ENCODE measurements at places on chromosomes 3 and 15.

- DNase-seq = no peak
These were observed 1045.5 kb upstream of the NR2F2 start for GRCh38 chr15:95284933-95285421.

- DNase-seq = no peak
These were observed 125.6 kb downstream of the CADPS start for GRCh38 chr3:62749657-62750056.

- DNase-seq = no peak
These were observed 581 bp downstream of the SH3BP5 start for GRCh38 chr3:15331606-15332404.

GRCh38 chr3:180860180-180860858 lies 52.2 kb upstream of the FXR1 start:
- DNase-seq = no peak

DNA sequence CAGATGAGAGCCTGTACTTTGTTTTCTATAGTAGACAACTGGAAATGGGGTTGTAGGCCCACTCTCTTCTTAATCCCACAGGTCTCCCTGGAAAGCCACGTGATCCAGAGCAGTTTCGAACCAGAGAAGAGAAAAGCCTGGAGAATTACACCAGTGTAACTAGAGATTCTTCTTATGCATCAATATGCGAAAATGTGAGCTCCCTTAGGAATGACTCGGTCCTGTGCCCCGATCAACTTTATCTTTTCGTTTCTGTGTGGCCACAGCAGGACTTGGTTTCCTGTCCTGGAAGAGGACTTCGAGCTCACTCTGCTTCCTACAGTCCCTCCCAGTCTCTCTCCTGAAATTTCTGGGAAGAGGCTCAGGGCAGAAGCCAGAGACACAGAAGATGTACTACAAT lies 73.8 kb upstream of the TPM1 start:
- no peak for DNase-seq

DNA sequence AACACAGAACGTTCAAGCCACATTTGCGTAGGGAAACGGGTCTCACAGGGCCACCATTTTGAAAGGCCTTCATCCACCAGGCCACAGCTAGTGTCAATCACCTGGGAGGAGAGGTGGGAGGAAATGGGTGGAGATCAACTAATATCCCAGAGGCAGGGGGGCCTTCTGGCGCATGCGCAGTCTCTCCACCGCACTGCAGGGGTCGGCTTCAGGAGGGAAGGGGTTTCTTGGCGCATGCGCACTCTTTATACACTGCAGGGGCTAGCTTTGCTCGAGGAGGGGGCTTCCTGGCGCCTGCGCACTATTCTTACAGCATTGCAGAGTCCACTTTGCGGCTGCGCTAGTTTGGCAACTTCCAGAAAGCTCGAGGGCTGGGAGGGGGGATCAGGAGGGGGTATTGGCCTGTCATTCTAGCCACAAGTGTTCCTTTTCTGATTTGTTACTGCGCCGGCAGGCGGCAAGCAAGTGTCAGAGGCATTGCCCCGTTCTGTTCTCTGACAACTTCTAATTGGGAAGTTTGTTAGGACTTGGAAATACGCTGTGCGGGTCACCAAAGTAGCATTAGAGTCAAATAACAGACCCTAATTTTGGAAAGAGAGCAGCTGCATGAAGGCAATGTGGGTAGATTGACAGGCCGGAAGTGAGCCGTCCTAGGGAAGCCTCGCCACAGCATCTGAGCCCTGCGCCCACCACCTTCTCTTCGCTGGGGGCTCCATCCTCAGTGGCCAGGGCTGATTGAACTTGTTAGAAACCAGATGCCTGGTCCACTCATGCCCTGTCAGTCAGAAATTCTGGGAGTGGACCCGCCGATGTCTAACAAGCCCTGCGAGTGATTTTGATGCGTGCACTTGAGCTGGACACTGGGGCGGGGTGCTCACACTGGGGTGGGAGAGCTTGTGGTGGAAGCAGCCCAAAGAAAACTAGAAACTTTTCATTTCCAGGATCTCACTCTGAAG lies 173.5 kb upstream of the NDN start:
- no peak for DNase-seq

- no peak for DNase-seq
These were observed 4.8 kb upstream of the ARPIN start for GRCh38 chr15:89917442-89918101.

DNA sequence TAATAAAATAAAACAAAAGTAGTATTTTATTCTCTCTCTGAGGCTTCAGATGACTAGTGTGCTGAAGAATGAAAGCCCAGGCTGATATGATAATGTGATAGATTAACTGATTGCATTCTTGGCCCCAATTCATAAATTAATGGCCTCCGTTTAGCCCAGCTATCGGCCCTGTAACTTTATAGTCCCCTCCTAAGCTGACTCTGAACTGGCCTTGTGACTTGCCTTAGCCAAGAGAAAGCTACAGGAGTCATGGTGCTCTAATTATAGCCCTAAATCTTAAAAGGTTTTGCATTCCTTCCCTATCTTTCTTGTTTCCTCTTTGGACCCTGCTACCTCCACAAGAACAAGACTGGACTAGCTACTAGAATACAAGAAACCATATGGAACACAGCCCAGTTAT lies 123.2 kb upstream of the EPHA3 start:
- DNase-seq = no peak

GRCh38 chr15:82851306-82851850 lies 42.0 kb downstream of the WHAMM start:
- DNase-seq = no peak

- DNase-seq = no peak
These were observed 313.4 kb upstream of the DNAJC19 start for GRCh38 chr3:181302960-181303359.

DNA sequence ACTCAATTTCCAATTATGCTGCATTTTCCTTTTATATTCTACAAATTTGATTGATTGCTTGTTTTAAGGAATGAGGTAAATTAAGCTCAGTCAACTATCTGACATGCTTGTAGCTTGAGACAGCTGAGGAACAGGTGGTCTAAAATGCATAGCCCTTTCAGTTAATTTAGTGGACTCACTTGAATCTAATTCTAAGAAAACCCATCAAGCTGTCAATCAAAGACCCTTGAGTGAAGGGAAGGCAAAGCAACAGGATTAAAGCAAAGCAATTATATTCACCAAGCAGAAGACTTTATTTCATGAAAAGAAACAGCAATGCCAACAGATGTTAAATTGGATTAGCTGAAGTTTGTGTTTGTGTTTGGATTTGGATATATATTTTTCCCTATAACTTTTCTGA lies 228.5 kb downstream of the ARPP21 start:
- DNase-seq = no peak

- no peak for DNase-seq
These were observed 54.2 kb downstream of the MAP4 start for GRCh38 chr3:47961815-47962606.

DNA sequence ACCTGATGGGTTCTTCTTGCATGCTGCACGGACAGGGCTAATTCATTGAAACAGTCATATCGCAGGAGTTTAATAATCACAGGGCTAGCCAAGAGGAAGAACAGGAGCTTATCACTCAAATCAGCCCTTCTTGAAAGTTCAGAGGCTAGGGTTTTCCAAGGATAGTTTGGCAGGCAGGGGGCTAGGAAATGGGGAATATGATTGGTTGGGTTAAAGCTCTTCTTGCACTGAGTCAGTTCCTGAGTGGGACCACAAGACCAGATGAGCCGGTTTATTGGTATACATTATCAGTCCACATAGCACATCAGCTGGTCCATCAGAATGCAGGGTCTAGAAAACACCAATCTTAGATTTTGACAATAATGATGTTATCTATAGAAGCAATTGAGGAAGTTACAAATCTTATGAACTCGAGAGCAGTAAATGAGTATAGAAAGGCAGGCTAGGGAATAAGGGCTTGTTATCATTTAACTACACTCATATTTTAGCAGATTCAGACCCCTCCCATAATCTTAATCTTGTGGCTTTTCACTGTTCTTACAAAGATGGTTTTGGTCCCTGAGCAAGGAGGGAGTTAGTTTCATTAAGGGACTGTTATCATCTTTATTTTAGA lies 58.1 kb upstream of the SLC25A36 start:
- DNase-seq = no peak

- no peak for DNase-seq
These were observed 620.7 kb upstream of the ZNF385D start for GRCh38 chr3:22371607-22372291.

DNA sequence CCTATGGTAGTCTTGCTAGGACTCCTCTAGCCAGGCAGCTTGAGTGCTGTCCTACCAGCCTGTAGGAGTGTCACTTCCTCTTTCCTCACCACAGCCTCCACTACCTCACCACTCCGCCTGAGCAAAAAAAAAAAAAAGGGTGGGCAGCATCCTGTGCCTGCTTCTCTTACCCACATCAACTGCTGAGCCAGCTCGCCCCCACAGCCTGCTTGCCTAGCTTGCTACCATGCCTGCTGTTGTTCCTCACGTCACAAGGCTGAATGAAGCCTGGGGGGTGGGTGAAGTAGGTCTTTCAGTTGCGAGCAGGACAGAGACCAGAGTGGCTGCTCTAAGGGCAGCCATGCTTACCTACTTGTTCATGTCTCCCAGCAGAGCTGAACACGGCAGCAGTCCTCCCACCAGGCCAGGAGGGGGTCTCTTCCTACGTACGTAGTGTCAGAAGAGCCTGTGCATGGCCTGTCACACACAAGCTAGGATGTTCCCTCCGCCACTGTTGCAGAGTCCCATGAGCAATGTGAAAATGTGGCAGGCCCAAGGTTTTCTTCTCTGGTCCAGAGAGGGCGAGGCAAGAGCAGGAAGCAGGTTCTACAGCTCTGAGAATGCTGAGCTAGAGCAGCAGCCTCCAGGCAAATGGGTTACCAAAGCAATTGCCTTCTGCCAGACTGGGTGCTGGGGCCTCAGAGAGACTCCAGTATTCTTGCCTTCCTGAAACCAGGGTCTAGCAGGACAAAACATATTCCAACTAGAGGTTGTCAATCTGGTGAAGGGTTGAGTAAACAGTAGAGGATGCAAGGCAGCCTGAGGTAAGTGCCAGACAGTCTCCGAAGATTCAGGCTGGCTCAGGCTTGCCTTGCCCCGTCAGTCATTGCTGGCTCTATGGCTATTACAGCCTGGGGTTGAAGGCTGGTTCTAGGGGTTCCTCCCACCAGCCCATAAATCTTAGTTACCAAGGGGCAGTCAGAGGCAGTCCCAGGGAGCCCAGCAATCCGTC lies 8.1 kb downstream of the PPM1M start:
- no peak for DNase-seq
